ENCODE measurements at places on chromosomes 1 and 21.

- peak; percentile 3 for DNase-seq
Measured at GRCh38 chr1:110060034-110060661, 10.3 kb downstream of the ALX3 start.

DNA sequence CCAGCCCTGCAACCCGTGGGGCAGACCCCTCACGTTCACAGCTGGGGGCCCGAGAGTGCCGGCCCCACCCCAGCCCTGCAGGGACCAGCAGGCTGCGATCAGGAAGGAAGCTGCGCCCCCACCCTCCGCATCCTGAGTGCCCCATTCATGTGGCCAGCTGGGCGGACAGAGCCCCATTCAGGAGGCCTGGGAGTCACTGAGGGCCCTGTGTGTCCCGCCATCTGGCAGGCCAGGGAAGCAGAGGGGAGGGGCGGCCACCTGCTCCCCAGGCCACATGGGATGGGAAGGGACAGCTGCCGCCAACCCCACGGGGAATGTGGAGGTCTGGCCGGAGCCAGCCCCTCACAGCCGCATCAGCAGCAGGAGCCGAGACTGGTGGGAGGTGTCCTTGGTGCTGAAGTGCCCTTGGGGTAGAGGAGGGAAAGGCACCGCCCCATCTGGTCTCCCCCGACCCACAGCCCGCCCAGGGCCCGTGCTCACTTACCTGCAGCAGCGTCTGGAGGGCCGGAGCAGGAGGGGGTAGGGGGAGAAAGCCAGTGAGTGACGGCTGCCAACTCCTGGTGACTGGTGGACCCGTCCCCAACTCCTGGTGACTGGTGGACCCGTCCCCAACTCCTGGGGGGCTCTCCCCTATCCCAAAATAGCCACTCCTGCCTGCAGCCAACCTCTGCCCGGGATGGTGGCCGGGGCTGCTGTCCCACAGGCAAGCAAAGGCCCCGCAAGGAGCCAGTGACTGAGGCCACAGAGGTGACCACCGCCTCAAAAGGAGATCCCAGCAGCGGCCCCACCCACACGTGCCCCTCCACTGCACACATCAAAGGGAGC lies 8.7 kb downstream of the ACAP3 start:
- no peak for DNase-seq

- no peak for DNase-seq
Measured at GRCh38 chr1:27161594-27161993, 6.7 kb upstream of the SLC9A1 start.

- no peak for DNase-seq
Measured at GRCh38 chr1:24058671-24059455, 53.1 kb downstream of the MYOM3 start.

DNA sequence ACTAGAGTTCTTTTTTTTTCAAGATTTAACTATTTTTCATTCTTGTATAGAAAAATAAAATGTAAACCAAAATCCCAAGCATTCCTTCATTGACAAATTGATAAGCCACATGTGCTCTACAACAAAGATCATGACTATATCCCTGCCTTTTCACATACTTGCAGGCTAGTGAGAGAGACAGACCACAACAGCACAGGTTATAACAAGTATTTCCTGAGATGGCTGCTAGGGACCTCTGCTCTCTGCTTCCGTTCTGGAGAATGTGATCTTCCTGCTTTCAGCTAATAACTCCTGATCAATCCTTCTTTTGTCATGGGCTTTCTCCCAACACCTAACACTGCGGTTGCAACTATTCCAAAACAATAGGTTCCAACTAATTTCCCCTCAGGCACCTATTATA lies 14.0 kb upstream of the SPRR2F start:
- DNase-seq, result no peak

DNA sequence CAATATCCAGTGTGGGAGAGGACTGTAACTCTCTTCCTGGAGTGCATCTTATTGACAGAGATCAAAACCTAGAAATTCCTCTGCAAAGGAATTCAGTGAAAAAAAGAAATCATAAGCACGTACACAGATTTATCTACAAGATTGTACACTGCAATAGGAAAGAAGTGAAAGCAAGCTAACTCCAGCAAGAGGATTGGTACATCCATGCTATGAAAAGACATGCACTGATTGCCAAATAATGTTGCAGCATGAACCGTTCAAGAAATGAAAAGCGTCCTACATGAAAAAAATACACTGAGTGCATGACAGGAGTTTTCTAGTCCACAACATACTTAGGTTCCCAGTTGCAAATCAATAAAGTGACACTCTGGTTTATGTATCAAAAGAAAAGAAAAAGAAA lies 1.9 kb upstream of the MGST3 start:
- no peak for DNase-seq

DNA sequence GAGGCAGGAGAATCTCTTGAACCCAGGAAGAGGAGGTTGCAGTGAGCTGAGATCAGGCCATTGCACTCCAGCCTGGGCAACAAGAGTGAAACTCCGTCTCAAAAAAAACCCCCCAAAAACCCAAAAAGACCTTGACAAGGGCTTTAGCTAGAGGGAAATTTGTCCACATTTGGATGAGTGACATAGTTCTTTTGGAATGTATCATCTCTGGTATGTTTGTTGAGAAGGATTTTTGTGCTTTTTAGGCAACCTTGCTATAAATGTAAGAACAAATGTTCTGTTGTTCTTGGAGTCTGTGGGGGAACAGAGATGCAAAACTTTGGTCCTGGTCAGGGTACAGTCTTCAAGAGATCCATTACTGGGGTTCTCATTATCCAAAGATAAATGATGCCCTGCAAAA lies 28.9 kb downstream of the INAVA start:
- DNase-seq, result no peak

- no peak for DNase-seq
Measured at GRCh38 chr1:83822208-83822607, 176.7 kb downstream of the TTLL7 start.

DNA sequence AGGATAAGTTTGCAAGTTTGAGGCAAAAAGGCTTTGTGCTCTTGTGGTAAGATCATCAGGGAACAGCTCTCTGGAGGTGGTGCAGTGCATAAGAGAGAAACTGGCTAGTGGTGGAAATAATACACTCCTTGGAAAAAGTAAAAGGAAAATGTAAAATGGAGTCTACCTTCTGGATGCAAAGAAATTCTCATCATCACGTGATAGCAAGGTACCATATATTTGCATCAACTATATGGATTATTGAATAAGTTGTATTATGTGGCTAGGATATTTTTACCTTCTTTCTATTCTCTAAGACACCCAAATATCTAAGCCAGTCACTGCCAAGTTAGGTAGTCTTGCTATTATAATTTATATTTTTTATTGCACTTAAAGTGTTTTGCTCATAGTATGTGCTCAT lies 14.0 kb upstream of the LRRC7 start:
- no peak for DNase-seq

GRCh38 chr1:170461291-170461747 lies 70.6 kb upstream of the GORAB start:
- DNase-seq, result no peak

GRCh38 chr1:110033421-110033820 lies 1.0 kb upstream of the STRIP1 start:
- no peak for DNase-seq

- no peak for DNase-seq
Measured at GRCh38 chr1:175963740-175964139, 220.3 kb upstream of the TNR start.
